Stimulated activated naive CD8-positive, alpha-beta T cell treated with anti-CD3 and anti-CD28 coated beads, Interleukin-15, amount 100 ng/mL, for 72 hours (primary cell): ENCODE measurements at places on chromosomes 2 and 18.
A peak's percentile ranks its signal among the peaks of the same experiment; 100 is the strongest.

- DNase-seq: no peak
Measured at GRCh38 chr2:239957681-239958472, 67.3 kb downstream of the NDUFA10 start.

GRCh38 chr18:58541146-58541788, 87.6 kb downstream of the ALPK2 start:
- peak; percentile 54 for DNase-seq

GRCh38 chr2:110829413-110830146, 97.2 kb downstream of the ACOXL start:
- DNase-seq: no peak

GRCh38 chr2:11813951-11814350, 67.5 kb downstream of the LPIN1 start:
- DNase-seq: no peak

- DNase-seq: no peak
Measured at GRCh38 chr2:516944-517343, 160.3 kb downstream of the TMEM18 start.

DNA sequence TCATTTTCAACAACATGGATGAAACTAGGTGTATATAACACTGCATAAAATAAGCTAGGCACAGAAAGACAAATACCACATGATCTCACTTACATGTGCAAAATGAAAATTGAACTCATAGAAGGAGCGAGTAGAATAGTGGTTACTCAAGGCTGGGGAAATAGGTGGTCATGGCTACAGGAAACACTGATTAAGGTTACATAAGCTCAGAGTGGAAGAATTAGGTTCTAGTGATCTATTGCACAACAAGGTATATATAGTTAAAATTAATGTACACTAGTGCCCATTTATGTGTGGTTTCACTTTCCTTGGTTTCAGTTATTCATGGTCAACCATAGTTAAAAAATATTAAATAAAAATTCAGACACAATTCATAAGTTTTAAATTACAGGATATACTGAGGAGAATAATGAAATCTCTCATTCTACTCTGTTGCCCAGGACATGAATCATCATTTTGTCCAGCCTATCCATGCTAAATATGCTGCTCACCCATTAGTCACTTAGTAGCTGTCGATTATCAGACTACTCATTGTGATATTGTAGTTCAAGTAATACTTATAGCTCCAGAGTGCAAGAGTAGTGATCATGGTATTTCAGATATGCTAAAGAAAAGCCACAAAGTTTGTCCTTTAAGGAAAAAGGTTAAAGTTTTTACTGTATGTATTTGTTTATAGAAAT, 1530.9 kb upstream of the LRRTM1 start:
- no peak for DNase-seq

DNA sequence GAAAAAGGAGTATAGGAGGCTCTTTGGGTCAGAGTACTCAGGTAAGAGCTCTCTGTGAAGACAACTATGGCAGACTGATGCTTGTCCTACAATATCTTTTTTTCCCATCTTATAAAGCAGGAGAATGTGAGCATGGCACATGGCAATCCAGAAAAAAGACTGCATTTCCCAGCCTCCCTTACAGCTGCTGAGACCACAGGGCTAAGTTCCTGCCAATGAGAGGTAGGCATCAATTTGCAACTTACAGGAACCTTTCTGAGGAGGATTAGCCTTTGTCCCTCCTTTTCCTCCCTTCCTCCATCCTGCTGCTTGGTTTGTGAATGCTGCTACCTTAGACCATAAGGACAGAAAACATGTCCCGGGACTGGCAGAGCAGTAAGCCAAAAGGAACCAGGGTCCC, 37.8 kb upstream of the ST8SIA5 start:
- DNase-seq: no peak

GRCh38 chr2:230578106-230578505, 134.5 kb upstream of the CAB39 start:
- DNase-seq: no peak

GRCh38 chr18:44637210-44638033, 43.3 kb upstream of the SETBP1 start:
- no peak for DNase-seq

DNA sequence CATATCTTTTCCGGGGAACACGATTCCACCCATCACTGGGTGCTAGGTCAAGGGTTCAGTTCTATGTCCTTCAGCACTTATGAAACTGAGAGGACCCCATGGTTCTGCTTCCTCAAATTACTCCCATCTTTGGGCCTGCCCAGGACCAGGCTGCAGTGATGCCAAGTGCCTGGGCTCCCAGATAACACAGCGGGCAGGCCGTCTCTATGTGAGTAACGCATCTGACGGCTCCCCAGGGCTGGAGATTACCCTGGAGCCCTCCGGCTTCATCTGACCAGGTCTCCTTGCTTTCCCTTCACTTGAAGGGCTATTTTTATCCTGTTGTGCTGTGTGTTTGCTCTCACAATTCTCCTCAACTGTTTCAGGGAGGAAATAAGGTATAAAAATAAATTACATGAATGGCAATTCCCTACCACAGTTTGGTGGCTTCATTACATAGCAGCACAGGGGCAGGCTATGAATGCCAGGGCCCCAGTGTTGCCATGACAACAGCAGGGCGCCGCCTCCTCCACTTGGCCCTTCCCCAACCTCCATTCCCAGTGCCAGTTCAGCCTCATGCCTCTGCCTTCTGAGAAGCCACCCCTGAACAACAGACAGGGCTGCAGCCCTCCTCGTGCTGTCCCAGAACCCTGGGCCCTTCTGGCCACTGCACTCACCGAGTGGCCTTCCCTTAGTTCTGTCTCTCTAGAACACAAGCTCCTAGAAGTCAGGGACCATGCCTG, 25.4 kb upstream of the TMEM131 start:
- no peak for DNase-seq

DNA sequence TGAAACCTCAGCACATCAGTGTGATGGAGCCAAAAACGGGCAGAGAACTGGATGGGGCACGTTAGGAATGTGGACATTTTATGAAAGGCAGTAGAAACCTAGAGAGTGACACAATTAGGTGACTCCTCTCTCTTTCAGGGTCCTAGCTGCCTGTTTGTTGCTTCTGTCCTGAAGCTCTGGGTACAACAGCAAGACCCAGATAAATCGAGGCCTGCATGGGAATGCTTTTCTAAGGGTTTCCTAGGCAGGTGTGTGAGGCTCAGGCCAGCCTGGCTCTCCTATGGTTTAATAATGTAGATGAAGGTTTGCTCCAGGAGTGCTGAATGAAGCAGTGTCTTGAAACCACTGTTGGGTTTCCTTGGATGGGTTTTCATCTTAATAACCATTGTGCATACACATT, 517.1 kb upstream of the RAB6C start:
- DNase-seq: no peak
